NCI-H524 (cell line): ENCODE measurements at places on chromosomes 11 and 22.

GRCh38 chr11:123472236-123472935, 42.3 kb downstream of the GRAMD1B start:
- DNase-seq = peak; percentile 96

DNA sequence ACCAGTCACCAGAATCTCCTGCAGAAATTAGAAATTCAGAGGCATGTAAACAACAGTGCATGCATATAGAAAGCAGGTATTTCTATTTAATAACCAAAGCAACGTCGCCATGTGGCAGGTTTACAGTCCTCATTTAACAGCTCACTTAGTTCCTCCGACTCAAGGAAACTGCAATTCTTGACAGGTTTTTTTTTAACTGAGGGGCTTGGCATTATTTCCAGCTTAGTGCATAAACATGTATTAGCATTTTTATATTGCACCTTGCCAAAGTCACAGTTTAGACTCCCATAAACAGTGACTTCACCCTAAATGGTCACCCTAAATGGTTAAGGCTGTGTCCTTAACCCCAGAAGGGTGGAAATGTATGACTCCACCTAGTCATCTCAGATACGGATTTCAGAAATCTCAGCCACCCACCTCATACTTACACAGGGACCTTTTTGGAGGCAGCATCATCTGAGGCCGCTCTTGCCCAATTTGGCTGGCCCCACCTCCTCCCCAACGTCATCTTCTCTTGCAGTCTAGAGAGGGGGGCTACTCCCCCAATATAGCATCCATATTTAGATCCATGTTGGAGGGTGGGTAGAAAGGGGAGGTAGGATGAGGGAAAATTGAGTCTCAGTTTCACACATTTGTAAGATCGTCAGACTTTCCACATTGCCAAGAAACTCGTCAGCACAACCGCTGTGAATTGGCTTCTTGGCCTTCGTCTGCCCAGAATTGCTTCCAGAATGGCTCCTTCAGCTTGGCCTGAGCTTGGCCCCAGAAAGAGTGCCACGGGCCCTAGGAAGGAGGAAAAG, 31.8 kb upstream of the SLC35C1 start:
- no peak for DNase-seq

DNA sequence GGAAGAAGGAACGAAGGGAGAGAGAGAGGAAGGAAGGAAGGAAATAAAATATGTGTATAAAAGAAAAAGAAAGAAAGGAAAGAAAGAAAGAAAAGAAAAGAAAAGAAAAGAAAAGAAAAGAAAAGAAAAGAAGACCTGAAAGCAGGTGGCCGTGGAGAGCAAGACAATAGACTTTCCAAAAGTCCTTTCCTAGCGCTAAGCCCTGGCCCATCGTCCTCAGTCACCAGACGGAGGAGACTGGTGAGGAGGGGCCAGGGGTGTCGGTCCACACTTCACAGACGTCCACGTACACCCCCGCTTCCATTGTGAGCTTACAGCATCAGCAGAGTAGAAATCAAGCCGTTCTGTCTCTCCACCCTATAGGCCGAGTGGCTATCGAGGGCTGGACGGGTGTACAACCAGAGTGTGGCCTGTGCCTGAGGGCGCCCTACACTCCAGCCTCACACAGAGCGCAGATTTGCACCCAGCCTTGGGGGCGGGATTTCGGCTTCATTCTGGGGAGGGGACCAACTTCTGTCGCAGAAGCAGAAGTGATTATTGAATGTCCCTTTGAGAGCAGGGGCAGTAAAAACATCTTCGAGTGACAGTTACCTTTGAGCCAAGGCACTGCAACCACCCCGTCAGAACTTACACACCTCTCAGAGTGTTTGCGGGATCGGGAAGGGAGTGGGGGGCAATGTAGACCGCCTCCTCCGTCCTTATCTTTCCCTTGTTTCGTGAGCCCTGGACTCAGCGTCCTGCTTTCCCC, 2.0 kb upstream of the BSX start:
- DNase-seq = no peak

DNA sequence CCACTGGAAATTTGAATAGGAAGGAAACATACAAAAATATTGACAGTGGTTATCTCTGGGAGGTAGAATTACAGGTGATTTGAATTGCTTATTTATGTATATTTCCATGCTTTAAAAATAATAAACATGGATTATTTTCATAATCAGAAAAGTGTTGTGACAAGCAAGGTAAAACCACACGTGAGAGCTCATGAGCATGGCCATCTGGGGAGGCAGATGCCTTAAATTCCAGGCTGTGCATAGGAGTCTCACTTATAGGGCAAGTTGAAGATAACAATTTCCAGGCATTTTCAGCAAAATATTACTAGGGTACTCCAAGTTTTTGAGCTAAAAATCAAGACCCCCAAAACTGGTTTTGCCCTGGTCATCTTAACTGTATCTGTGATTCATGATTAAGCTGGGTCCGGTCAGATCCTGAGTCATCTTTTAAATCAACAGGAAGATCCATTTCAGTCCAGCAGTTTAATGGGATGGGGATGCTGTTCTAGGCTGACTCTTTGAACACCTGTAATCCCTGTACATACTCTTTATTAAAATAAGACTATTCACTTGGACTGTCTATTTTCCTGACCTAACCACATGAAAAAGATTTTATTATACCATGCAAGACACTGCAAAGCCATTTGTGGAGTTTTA, 115.8 kb upstream of the NARS2 start:
- no peak for DNase-seq

DNA sequence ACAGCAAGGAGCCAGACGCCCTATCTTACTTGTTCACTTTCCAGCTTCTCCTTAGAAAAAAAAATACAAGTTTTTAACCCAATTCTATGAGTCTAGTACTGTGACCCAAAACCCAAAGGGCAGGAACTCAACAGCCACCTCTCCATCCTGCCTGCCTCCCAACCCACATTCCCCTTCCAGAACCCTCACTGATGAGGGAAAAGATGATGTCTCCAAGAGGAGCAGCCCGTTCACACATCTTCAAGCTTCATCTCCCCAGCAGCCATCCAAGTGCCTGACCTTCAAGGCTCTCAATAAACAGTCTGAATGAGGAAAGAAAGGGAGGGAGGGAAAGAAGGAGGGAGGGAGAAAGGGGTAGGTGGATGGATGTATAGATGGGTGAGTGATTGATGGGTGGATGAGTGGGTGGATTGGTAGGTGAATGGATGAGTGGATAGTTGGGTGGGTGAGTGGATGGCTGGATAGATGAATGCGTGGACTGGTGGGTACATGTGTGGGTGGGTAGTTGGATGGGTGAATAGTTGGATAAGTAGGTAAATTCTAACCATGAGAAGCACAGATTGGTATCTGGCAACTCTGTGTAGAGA, 50.4 kb downstream of the IGLL5 start:
- DNase-seq = no peak

GRCh38 chr11:114782650-114783310, 104.5 kb downstream of the NXPE2 start:
- no peak for DNase-seq

GRCh38 chr11:11555208-11555607, 66.6 kb downstream of the GALNT18 start:
- peak; percentile 42 for DNase-seq

DNA sequence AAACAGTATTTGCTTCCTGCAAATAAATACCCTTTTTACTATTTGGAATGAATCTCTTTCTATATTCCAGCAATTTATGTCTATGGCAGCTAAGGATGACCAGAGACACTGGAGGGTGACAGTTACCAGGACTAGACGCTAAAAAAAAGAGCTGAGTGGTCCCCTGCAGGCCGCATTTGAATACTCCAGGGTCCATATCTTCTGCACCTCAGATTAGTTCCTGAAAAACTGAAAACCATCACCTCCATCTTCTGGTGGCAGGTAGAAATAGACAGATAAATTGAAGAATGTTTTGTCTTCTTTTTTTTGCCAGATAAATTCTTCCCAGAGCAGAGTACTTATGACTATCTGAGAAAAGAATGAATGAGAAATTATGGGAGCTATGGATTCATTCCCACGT, 145.6 kb downstream of the CSNK2A3 start:
- no peak for DNase-seq

DNA sequence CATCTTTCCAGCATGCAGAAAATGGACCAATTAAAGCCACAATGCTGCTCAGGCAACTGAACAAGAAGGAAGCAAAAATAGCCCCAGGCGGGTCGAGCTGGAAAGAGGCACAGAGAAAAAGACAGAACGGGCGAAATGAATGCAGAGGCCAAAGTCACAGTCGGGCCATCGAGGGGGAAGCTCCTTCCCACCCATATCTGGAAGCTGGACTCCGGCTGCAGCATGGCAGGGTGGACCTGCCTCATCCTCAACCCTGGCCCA, 58.6 kb upstream of the PRDM11 start:
- no peak for DNase-seq

DNA sequence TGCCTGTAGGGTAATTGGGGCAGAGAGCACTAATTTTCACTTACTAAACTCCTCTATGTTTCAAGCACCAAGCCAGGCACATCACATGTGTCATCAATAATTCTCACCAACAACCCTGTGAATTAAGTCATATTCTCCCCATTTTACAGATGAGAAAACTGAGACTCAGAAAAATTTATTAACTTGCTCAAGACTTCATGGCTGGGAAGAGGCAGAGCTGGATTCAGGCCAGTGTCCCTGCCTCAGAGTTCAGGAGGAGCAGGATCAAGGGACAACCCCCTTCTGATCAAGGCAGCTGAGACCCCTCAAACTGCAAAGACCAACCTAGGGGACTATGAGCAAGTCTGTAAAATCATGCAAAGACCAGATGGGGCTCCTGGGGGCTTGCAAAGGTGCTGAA, 2.1 kb downstream of the SMIM35 start:
- DNase-seq = no peak

DNA sequence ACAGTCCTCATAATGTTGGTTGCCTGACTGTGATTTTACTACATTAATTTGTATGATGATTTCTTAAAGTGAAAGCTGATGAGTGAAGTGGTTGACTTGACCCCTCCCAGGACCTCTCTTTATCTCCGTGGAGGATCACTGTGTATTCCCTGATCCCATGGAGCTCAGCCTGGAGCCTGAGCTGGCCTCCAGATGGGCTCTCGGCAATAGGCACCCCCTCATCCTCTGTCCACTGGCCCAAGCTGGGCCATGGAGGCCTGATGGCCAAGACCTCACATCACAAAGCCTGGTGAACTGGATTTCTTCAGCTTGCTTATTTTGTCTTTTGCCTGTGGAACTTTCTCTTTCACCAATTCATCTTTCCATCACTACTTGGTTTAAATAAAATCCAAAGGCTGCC, 75.2 kb downstream of the WNT11 start:
- DNase-seq = no peak

- no peak for DNase-seq
These were observed 43.1 kb upstream of the LINC01488 start for GRCh38 chr11:69438286-69438920.

GRCh38 chr11:31114442-31114841, 255.1 kb downstream of the DCDC1 start:
- DNase-seq = no peak

DNA sequence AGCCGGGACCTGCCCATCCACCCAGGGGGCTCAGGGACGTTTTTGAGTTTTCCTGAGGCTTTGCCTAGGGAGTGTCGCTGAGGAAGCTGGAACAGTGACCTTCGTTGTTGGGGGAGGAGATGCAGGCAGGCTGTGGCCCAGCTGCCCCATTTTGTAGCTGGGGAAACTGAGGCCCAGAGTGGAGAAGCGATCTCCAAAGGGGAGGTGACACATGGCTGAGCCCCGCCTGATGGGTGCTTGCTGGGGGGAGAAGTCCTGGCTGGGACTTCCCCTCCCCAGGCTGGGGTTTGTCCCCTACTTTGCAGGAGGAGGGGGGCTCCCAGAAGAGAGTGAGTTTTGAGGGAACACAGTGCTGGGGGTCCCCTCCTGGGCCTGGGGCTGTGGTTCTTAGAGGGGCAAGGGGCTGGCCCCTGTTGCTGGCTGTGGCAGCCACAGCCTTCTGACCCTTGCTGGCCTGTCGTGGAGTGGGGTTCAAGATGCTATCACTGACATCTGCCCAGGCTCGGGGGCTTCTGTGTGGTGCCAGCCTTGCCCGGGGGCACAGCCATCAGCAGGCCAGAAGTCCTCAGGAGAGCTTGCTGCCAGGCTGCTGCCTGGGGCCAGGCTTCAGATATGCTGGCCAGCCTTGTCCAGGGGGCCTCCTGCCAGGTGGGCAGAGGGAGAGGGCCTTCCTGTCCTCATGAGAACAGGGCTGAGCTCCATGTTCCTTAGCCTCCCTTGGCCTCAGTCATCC, 21.4 kb downstream of the KCNQ1 start:
- no peak for DNase-seq

DNA sequence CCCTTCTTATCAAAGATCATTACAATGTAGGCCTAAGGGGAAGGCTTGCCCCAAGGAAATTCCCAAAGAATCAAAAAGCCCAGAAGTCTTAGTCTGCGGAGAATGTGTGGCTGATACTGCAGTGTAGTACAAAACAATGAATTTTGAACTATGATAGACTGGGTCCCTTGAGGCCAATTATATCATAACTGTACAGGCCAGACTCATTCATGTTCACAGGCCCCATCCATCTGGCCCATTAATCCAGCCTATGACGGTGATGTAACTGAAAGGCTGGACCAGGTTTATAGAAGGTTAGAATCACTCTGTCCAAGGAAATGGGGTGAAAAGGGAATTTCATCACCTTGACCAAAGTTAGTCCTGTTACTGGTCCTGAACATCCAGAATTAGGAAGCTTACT, 35.2 kb downstream of the IGLL1 start:
- DNase-seq = peak; percentile 56

- no peak for DNase-seq
These were observed 42.1 kb downstream of the RTL6 start for GRCh38 chr22:44455963-44456358.

DNA sequence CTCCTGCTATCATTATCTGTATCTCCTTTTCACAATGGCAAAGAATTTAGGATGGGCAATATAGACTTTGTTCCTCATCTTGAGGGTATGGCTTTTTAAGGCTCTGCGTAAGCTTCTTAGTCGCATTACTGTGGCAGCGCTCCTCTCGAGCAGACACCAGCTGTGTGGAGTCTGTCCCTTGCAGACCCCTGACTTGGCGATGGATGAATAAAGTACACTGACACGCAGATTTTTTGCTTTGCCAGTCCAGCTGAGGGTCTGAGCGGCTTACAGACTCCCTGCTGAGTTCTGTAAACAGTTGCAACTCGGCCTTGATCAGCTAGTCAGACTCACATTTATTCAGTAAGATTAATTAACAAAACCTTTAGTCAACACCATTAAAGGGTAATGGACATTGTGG, 390.0 kb upstream of the CNTN5 start:
- peak; percentile 74 for DNase-seq

GRCh38 chr11:13851691-13852090, 110.8 kb upstream of the SPON1 start:
- no peak for DNase-seq

GRCh38 chr11:114392735-114393667, 7.3 kb downstream of the C11orf71 start:
- DNase-seq = no peak
